Heart right ventricle (tissue), 16 donors: ENCODE measurements at places on chromosomes 1 and 21.

GRCh38 chr1:61285371-61285885 is 203.1 kb downstream of the NFIA start:
- DNase-seq = no peak

DNA sequence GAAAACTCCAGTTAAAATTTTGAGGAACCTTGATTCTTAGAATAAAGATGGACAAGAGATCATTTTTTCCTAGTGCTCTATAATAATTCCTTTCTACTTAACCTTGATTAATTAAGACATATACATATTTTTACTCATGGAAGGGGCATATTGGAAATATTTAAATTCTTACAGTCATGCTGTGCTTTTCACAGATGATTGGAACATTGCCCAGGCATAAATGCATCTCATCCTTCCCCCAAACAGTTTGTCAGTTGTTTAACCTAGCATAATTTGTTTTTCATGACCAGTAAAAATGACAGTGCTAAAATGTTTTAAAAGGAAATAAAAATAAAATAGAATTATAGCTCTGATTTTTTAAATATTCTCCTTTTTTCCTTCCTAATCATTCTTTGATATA is 140.0 kb downstream of the DNM3 start:
- no peak for DNase-seq

DNA sequence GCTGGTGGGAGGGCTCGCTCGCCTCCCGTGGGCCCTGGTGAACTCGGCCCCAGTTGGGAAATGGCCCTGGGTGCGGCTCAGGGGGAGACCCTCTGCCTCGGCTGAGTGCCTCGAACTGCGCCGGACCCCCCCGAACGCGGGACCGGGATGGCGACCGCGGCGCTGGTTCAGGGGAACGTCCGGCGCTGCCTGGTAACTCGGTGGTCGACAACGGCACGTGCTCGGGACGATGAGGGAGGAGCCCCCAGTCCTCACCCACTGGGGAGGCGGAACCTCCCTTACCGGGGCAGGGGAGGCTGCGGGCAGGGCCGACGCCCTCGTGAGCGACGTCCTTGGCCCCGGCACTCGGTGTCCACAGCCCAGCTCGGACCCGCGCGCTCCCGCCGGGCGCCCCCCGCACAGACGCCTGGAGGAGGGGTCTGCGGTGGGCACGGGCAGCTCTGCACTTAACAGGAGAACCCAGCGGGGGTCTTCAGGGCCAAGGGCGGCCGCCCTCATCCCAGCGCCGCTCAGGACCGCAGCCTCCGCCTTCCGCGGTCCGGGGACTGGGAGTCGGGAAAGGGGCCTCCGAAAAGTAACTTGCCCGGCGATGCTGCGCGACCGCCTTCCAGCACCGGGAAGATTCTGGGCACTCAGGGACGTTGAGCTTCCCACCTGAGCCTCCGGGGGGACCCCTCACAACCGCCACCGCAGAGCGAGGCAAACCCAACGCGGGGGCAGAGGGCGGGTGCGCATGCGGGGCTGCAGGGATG is 1.7 kb downstream of the HES4 start:
- DNase-seq = peak; percentile 31

DNA sequence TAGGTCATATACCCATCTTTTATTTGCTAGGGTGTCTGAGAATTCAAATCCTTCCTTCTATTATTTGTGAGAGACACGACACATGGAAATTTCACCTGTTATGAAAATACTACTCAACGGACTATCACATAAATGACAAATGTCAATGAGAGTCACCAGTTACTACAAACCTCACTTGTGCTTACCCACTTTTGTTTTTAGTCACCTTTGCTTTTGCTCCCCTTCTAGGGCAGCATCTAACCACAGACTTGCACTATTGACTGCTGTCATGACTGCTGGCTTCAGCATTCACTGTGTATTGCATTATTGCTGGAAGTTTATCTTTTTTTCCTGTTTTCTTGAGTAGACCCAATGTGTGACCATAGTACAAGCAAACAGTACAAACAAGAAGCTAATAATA is 1048.0 kb downstream of the PLA2G4A start:
- DNase-seq = no peak

- no peak for DNase-seq
Measured at GRCh38 chr21:15508554-15508953, 221.2 kb upstream of the USP25 start.

DNA sequence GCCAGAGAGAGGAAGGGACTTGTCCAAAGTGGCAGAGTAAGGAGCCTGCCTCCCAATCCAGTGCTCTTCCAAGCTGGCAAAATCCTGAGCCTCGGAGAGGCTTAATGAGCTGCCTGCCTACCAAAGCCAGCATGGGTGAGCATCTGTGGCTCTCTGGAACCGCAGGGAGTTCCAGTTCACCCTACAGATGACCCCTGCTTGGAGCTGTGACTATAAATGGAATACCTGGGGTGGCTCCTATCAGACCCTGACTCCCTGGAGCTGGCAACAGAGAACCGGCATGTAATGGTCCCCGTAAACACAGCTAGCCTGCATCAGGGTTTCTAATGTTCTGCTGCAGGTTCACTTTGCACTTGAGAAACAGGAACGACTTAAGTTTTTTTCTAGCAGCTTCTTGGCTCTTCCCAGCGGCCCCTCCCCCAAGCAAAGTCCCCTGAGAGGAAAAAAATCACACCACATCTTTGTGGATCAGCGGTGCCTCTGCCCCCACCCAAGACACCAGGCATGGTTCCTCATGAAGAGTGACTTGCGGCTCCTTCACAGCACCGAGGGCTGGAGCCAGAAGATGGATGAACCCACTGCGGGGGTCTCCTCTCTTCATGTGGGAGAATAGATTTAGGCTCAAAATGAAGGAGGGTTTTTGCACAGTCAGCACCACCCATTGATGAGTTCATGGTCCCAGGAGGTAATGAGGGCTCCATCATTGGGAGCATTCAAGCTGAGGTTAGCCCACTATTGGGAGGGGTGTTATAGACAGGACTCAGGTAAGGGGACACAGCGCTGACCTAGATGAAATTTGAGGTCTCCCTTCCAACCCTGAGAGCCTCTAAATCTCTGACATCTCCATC is 79.0 kb downstream of the SYT2 start:
- no peak for DNase-seq

DNA sequence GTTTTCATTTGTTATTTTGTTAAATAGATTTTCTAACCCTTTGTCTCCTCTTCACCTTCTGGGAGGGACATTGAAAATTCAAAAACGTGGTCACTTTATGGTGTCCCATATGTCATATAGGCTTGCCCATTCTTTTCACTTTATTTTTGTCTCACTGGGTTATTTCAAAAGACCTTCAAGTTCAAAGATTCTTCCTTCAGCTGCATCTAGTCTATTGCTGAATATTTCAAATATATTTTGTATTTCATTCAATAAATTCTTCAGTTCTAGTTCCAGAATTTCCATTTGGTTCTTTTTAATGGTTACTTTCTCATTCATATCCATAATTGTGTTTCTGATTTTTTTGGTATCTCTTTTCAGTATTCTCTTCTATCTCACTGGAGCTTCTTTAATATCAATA is 11.6 kb upstream of the KCTD3 start:
- DNase-seq = no peak

GRCh38 chr1:60865166-60865565 is 217.2 kb upstream of the NFIA start:
- no peak for DNase-seq

- DNase-seq = no peak
Measured at GRCh38 chr1:33660956-33661355, 188.5 kb downstream of the ZSCAN20 start.

DNA sequence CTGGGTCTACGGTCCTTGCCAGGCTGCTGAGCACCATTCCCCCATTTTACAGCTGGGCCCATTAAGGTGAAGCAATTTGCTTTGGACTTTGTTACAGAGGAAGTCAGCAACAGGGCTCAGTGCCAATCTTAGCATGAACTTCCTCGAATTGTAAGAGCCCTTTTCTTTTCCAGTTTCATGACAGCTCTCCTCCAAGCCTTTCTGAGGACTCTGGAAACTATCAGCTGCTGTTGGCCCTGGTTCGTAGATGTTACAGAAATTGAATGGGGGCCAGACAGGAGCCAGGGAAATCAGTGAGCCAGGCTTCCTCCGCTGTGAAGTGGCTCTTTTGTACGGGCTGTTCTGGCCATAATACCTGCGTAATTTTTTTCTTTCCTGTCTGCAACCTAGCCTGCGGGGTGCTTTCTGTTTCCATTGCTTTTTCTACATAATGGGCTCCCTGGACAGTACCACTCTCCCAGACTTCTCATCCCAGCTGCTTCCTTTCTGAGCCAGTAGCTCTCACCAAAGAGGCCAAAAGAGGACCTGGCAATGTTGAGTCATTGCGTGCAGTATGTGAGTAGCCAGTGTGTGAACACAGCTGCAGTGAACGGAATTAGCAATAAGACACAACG is 386.3 kb downstream of the DISC1 start:
- peak; percentile 23 for DNase-seq

GRCh38 chr1:33966346-33967141 is 102.7 kb downstream of the HMGB4 start:
- DNase-seq = no peak

GRCh38 chr1:53982034-53982762 is 35.8 kb downstream of the LDLRAD1 start:
- no peak for DNase-seq

DNA sequence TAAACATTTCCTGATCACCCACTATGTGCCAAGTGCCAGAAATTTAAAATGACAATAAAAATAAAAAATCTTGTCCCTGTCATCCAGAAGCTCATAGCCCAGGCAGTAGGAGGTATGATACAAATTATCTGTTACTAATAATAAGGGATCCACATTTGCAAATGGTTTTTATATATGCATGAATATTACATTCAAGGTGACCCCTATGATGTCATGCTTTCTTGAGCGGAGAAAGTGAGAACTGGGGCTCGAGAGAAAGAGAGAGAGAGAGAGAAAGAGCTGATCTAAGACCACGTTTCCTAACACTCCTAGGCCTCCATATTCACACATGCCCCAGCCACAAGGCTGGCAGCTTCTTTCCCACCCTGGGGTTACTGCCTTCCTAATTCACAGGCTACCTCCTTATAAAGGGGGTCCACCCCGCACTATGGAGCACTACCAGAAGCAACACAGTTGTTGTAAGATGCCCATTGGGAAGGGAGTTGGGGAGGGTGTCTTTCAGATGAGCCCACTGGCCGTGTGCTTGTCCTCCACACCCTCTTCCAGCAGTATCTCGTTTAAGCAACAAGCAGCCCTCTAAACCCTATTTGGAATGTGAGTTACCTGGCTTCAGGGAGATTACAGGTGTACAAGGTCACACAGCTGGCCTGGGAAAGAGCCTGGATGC is 28.8 kb upstream of the LRRN2 start:
- DNase-seq = no peak

DNA sequence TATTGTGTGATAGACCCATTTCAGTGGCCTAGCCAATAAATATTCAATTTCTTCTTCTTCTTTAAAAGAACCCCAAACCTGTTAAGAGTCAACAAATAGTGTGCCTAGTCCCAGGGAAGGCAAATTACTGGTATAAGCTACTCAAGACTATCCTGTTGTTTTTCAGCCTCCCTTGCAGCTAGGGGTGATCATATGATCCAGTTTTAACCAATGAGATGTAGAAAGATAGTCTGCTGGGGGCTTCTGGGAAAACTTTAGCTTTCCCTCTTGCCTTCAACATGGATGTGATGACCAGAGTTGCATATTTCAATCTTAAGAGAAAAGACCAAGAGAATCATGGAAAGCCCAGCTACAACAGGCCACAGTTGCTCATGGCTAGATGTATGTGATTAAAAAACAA is 4.7 kb upstream of the NUP210L start:
- DNase-seq = no peak

- no peak for DNase-seq
Measured at GRCh38 chr21:43956019-43956669, 56.0 kb upstream of the TRAPPC10 start.
